ENCODE measurements at places on chromosomes 4 and X.

GRCh38 chr4:139552517-139553307, 3.3 kb downstream of the SETD7 start:
- peak; percentile 38 for DNase-seq

DNA sequence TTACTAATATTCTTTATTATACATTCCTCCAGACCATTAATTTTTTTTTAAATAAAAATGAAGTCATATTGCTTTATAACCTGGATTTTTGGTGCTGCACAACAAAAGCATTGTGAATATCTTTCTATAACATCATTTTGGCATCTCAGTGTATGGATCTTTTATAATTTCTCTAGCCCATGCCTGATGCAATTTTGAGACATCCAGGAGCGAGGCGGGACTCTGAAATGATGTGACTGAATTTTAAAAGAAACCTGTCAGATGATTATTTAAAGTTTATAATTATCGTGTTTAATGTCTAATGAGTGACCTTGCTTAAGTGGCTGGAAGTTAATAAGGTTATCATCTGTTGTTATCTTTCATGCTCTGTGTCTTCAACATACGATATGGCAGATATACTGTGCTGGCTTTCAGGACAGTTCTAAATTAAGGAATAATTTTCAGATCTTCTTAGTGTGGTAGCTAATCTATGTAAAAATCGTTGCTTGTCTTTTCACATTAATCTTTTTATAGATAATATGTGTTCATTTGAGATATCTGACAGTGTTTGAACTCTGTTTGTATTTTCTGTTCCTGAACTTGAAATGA, 58.8 kb downstream of the KIT start:
- no peak for DNase-seq

DNA sequence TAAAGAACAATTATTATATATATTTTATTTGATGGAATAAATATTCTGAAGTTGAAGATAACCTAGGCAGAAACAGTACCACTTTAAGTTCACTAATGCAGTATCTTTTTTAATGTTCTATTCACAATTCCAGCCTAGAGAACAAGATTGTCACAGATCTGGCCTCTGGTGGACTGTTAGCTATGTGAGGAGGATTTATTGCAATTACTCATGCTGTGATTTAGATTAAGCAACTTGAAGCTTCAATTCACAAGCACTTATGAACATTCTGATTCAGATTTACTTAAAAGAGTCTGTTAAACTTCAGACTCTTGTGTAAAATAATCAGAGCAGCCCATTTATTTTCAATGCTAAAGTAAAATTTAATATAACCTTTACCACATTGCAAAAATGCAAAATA, 1489.8 kb downstream of the STIM2 start:
- DNase-seq, result peak; percentile 54

DNA sequence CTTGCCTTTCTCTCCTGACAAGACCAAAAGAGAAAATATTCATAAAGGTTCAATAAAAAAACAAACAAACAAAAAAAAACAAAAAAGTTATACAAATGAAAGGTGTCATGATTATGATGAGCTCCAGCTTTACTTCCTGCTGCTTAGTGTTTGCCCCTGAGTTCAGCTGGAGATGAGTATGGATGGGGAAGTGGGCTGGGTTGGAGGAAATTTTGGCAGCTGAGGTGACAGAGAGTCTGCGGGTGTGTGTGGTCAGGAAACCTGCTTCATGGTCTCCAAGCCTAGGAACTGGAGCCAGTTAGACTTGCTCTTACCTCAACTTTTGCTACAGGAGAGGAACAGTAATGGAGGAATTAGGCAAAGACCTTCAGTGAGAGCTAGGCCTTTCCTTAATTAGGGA, 4.3 kb upstream of the CYSLTR1 start:
- no peak for DNase-seq

All from epithelial cell of esophagus (primary cell).